HuH-7.5 (cell line): ENCODE measurements at places on chromosomes 7 and 10.

GRCh38 chr7:43463401-43463980, 119.4 kb upstream of the STK17A start:
- DNase-seq: no peak

GRCh38 chr10:133388973-133389818, 4.8 kb upstream of the MTG1 start:
- no peak for DNase-seq

DNA sequence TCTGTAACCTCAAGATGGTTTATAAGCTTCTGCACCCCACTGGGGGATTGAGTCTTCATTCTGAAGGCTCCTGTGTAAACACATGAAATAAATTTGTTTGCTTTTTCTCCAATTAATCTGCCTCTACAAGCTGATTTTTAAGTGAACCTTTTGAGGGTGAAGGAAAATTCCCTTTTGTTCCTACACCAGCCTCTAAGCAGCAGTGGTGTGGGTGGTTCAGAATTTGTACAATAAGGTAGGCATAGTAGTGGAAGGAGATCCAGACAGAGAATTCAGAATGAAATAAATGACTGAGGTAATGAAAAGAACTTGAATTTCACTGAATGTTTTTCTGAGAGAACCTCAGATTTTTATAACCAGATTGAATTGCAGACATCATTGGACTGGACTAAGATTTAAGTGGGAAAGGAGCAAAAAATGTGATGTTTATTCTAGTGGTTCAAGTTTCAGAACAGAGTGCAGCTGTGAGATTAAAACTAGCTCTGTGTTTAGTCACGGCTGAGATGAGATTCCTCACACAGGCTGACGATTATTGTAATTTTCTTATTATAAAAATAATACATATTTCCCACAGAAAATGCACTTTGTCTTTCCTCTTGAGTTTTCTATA, 1162.2 kb downstream of the TYW1 start:
- DNase-seq: no peak

DNA sequence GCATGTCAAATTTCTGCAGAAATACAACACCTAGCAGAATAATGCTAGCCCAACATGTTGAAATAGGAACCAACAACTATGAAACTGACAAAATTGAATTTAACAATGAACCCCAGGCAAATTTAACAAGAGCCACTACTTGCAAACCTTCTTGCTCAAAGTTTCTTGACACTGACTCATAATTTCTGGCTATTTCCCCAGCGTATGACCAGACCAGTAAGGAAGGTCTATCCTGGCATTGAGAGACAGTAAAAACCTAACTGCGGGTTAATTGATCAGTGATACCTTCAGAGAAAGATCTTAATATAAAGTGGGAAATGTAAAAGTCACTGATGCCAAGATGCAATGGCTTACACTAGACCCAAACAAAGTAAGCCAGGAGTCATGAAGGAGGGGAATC, 510.1 kb downstream of the ARL4A start:
- DNase-seq: no peak

DNA sequence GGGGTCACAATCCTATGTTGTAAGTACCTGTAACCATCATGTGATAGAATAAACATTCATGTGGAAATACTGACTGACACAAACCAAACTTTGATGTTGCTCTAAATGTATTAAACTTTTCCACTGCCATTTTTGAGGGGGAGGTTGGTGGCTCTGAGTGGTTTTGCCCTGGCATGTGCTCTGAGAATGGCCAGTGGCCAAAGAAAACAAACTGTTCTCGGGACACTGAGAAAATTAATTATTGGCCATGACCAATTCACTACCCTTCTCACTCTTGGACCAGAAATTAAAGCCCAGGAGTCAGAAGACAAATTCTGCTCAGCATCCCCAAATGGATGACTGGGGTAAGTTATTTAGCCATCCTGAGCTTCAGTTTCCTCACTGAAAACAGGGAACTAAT, 195.9 kb downstream of the XPNPEP1 start:
- DNase-seq: no peak

- DNase-seq: no peak
Observed at GRCh38 chr10:30027057-30028005, 32.1 kb downstream of the JCAD start.

DNA sequence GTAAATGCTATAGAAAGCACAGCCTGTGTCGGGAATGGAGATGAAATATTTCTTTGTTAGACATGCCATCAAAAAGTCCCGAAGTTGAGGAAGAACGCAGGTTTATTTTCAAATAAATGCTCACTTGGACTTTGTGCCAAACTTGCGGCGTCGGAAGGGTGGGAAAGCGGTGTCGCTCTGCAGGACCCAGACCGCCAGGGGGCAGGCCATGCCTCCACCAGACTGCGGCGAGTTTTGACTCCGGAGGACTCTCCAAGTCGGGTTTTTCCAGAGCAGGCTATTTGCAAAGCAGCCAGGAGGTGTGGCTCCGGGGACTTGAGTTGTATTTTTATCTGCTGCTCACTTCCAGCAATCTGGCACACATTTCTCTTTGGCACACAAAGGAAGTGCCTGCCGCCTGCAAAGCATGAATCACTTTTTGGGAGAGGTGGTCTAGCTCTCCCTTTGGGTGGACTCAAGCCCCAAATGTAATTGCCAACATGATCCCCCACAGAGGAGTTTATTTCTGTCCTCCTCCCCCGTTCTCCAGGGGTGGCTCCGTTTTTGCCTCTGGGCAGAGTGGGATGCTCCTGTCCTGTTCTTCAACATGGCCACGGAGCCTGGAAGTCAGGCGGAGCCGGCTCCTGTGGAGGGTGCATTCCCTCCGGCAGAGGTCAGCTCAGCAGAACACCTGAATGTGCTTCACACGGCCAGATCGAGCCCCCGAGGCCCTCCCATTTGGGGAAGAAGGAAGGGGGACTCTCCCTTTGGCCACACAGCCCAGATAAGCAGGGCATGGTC, 82.3 kb upstream of the GPR26 start:
- DNase-seq: peak; percentile 64

DNA sequence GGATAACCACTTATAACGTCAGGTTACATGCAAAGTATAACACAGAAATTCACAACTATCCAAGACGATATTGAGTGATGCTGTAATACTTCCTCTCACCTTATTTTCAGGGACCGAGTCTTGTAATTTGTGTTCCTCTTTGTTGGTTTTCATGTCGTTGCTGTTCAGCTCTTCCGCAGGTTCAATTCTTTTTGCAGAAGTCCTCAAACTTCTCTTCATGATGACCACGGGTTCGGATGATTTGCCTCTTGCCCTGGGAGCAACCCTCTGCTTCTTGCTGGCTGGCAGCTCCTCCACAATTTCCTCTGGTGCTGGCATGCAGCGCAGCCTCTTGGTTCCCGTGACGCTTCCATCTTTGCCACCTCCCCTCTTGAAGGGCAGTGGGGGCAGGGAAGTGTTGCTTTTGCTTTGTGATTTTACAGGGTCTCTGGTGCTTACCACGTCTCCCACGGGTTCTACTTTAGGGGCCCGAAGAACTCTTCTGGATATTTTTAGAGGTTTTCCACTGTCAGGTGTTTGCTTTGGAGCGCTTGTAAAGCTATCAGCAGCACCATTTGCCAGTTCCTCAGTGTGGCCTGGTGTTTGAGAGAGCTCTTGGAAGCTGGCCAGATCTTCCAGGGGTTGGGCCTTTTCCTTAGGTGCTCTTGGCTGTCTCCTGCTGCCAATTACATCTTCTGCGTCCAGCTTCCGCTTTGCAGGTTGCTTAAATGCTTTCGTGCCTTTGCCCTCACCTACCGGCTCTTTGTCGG, 23.6 kb downstream of the MKI67 start:
- no peak for DNase-seq

DNA sequence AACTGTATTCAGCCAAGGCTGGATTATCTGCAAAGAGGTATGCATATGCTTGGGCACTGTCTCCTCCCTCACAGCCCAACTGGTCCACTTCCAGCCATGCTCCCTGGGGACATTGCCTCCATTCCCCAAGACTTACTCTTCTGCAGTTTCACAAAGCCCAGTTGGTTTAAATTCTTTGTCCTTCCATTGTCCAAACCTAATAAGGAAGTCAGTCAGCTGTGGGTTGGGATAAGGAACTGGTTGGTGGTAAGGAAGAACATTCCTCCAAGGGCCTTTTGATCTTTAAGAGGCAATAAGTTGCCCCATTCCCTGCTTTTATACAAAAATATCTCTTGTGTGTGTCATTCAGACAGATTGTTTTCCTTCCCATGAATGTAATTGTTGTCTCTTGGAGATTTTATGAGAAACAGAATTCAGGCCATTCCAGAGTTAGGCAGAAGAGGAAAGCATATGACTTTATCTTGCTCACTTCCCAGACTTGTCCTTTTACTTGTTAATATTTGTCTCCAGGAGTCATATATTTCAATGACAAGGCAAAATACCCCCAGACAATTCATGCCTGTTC, 673.7 kb downstream of the SUGCT start:
- no peak for DNase-seq

- no peak for DNase-seq
Observed at GRCh38 chr7:69412331-69413146, 185.7 kb upstream of the AUTS2 start.

GRCh38 chr10:11142777-11143176, 125.1 kb downstream of the CELF2 start:
- DNase-seq: no peak

- no peak for DNase-seq
Observed at GRCh38 chr7:124084024-124084423, 51.2 kb upstream of the TMEM229A start.

DNA sequence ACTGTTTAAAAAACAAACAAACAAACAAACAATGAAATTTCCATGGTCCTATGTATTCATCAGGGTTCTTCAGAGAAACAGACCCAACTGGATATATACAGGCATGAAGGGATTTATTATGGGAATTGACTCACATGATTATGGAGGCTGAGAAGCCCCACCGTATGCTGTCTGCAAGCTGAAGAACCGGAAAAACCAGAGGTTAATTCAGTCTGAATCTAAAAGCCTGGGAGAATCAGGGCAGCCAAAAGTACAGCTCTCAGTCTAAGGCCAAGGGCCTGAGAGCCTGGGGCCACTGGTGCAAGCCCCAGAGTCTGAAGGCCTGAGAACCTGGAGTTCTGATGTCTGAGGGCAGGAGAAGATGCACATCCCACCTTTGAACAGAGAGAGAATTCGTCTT, 163.5 kb downstream of the MDFIC start:
- no peak for DNase-seq

DNA sequence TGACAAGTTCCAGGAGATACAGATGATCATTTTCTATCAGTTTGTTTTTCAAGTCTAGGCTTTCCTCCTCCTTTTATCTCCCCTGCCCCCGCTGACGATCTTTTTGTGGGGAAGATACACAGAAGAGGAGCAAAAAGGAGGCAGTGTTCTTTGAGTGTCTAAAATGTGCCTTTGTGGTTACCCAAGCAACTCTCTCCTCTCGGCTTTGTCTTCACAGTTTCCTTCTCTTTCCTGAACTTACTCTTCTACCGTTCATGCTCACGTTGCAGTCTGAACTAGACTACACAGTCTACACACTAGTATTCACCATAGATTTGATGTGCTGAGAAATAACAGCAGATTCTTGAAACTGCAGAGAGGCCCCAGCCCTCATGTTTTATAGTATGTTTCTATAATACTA, 23.6 kb downstream of the CEP41 start:
- no peak for DNase-seq
